ENCODE measurements at places on chromosomes 5 and 9.

GRCh38 chr5:107869438-107870115, 198.8 kb upstream of the EFNA5 start:
- DNase-seq, result no peak

- no peak for DNase-seq
Observed at GRCh38 chr9:92299116-92299515, 5.6 kb upstream of the IARS1 start.

GRCh38 chr9:69905286-69905685, 84.7 kb downstream of the CFAP95 start:
- no peak for DNase-seq

GRCh38 chr5:151094852-151095245, 14.0 kb upstream of the TNIP1 start:
- DNase-seq, result no peak

- DNase-seq, result no peak
Observed at GRCh38 chr5:133698646-133699526, 86.5 kb upstream of the FSTL4 start.

DNA sequence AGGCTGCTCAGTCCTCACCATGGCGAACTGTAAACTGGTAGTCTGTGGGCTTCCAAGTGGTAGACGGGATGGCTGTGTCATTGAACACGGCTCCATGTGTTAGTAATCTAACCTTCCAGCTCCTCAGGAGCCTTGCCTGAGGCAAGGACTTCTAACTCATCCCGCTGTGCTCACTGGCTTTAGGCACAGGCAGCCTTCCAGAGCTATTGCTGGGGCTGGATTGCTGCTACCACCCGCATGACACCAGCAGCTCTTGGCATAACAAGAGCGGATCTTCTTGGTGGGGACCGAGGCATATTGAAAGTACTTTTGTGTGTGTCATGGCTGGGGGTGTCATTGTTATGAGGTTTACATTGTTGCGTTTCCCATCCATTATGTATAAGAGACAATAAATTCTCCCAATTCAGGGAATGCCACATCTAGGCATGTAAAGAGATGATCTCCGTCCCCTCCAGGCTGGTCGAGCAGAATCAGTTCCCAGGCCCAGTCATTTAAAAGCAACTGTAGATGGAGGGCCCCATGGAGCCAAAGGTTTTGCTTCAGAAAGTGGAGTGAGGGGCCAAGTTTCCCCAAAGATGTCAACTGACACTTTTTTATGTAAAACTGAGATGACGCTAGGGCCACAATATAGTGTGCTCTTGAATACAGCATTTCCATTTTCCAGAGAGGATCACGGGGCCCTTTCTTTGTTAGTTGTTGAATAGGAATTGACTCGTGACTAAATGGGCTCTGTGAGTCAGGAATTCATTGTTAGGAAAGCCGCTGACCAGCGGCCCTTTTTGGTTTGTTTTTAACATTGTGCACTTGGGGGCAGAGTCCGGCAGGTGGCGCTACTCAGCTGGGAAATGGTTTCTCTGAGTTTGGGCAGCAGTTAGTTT, 759.5 kb downstream of the TAF11L14 start:
- no peak for DNase-seq

DNA sequence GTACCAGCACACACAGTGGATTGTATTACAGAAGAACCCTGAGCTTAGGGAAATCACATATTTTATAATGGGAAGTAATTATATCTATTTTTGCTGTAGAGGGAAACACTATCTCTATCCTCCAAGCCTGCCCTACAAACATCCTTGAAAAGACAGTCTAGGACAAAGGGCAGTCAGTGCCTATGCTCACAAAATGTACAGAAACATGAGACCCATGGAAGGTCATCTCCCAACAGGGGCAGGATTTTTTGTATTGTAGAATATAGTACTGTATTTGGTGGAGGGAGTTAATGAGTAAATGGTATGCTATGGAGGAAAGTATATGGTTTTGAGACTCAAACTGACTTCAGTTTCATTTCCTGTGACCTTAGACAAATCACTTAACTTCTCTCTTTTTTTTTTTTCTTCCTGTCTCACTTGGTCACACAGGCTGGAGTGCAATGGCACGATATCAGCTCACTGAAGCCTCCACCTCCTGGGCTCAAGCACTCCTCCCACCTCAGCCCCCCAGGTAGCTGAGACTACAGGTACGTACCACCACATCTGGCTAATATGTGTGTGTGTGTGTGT, 5.8 kb upstream of the RAB14 start:
- DNase-seq, result no peak

- DNase-seq, result no peak
Observed at GRCh38 chr9:34513567-34514214, 9.1 kb downstream of the ENHO start.

GRCh38 chr5:85670417-85670816, 947.3 kb upstream of the COX7C start:
- no peak for DNase-seq

GRCh38 chr5:68087866-68088265, 127.7 kb upstream of the PIK3R1 start:
- no peak for DNase-seq

DNA sequence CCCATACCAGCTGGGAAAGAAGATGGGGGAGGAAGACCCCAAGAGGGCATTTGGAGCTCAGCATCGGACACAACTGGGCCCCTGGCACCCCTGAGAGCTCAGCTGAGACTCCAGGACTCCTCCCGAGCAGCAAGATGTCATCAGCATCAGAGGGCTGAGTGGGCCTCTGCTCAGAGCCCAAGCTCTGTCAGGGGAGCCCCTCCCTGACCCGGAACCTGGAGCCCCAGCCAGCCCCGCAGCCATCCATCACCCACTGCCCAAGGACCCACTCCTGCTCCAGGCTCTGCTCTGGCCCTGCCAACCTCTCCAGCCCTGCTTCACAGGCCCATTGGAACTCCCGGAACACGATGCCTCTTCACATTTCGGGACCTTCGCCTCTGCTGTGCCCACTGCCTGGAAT, 9.8 kb downstream of the NR5A1 start:
- no peak for DNase-seq

- no peak for DNase-seq
Observed at GRCh38 chr9:122032346-122032745, 60.8 kb downstream of the TTLL11 start.

DNA sequence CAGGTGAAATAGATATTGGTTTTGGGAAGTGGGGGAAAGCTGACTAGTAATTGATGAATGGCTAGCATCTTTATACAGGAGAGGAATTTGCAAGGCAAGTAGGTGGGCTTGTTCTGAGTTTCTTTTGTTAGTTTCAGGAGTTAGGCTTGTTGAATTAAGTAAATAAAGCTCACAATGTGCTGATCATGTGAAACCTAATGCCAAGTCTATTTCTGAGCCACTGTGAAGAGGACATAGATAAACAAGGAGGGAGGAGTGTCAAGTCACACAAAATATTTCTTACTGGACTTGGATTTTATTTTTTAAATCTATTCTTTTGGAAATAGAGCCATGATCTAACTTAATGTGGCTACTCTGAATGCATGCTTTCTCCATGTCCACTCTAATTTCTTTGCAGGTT, 19.9 kb downstream of the GDA start:
- DNase-seq, result no peak

- no peak for DNase-seq
Observed at GRCh38 chr5:59390074-59390659, 503.4 kb downstream of the PDE4D start.

- no peak for DNase-seq
Observed at GRCh38 chr9:32580631-32581300, 7.8 kb upstream of the NDUFB6 start.

- no peak for DNase-seq
Observed at GRCh38 chr5:149170299-149170698, 29.0 kb downstream of the ABLIM3 start.

- no peak for DNase-seq
Observed at GRCh38 chr5:16886793-16887345, 49.2 kb downstream of the MYO10 start.

- no peak for DNase-seq
Observed at GRCh38 chr5:75235711-75236110, 967 bp downstream of the ANKRD31 start.

DNA sequence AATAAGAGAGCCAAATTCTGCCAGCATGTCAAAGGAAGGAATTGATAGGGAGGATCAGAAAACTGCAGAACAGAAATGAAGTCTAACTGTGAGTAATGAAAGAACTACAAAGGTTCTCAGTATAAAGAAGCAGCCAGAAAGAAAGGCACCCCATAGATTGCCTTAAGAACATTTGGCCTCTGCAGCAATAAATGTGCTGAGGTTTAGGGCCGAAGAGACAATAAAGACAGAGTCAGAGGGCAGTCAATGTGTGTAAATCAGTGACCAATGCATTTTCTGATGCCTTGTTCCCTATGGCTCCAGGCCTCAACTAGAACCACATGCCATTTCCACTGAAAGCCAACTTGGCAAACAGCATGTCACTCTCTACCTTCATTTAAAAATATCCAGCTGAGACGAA, 281.0 kb downstream of the HINT1 start:
- DNase-seq, result no peak
